Keratinocyte (primary cell): ENCODE measurements at places on chromosomes 3 and 15. TPM values are rescaled to one million over a fixed set of nuclear protein-coding genes. Genes with fewer than 3 reads are reported as not detected.

DNA sequence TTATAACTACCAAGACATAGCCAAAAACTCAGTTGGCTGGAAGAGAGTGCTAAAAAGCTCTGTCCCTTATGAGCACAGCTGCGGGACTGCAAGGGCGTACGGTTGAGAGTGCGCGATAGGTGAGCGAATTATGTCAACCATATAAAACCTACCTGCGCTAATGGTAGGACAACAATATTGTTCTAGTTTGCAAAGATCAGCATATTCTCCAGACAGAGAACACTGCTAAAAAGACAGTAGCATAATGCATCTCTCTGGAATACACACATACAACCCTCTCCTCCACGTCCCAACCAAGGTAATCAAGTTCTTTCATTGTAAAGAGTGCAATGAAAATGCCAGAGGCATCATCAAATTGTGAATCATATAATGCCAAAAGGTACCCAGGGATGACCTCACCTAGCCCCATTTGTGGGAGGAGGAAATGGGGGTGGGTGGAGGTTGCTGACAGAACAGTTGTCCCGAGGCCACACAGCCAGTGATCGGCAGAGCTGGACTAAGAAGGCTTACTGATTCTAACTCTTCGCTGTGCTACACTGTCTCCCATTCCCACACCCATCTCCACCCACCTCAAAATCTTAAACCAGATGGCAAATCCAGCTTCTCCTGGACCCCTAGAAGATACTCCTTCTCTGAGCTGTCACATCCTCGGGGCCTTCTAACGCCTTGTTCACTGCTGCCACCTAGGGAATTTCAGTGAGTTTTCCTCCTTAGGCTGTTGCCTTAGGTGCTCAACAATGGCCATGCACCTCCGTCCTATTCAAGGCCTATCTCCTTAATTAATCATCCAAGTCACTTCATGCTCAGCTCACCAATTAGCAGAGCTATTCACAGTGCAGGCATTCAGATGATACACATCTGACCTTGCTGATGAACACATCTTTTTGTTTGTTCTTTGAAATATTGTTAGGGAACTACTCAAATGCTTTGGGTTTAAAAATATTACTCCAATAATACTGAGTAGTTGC, 60.7 kb downstream of the RPL22L1 start:
- peak; percentile 77 for DNase-seq

GRCh38 chr3:50264383-50264963, 4.5 kb upstream of the SEMA3B start:
- DNase-seq, result no peak

APOD gene
- polyA plus RNA-seq, result not detected in 3 replicates

SLC35A5 gene
- 23.8 to 31.8 TPM (median 27.8 TPM) in 3 replicates for polyA plus RNA-seq

FEZF2 gene
- not detected in 3 replicates for polyA plus RNA-seq

GRCh38 chr3:167950212-167950611, 145.5 kb downstream of the GOLIM4 start:
- DNase-seq, result no peak

CD200R1 gene
- 0.97 to 1.9 TPM (median 1.6 TPM) in 3 replicates for polyA plus RNA-seq

LOXL1 gene
- 8.8 to 14.8 TPM (median 9.2 TPM) in 3 replicates for polyA plus RNA-seq

DNA sequence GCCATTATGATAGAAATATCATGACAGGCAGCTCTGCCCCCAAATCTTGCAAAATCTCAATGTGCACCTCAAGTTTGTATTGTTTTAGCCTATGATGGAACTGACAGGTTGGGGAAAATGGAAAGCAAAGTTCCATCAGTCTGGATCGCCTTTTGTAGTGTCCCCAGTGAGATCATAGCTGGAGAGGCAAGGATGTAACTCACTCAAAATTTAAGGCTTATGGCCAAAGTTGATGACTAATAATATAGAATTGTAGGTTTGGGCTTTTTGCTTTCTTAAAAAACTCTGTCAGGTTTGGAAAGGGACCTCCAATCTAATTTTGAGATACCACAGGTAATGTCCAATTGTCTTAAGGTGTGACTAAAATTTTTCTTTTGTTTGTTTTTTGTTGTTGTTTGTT, 1.4 kb upstream of the ACP3 start:
- no peak for DNase-seq

TP63 gene
- 183 to 225 TPM (median 214 TPM) in 3 replicates for polyA plus RNA-seq

- peak; percentile 2 for DNase-seq
Measured at GRCh38 chr3:67083277-67083676, 85.2 kb downstream of the KBTBD8 start.

DGKG gene
- polyA plus RNA-seq, result 0.04 to 0.52 TPM (median 0.22 TPM) in 3 replicates

P2RY1 gene
- 0.45 to 1.1 TPM (median 1.1 TPM) in 3 replicates for polyA plus RNA-seq

DNA sequence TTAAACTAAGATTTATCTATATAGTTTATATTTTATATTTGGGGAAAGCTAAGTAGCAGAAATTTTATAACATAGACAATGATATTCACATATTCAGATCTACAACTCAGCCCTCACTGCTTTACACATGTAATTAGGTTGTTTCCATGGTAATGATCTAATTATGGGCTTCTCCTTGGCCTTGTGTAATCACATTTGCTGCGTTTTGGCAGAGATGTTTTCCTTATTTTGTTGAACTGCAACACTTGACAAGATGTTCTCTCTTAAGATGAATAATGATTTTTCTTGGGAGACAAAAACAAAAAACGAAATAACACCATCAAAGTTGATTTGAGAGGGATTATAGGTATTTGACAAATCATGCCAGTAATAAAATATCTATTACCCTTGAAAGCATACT, 635.6 kb upstream of the TBL1XR1 start:
- DNase-seq, result no peak

DNA sequence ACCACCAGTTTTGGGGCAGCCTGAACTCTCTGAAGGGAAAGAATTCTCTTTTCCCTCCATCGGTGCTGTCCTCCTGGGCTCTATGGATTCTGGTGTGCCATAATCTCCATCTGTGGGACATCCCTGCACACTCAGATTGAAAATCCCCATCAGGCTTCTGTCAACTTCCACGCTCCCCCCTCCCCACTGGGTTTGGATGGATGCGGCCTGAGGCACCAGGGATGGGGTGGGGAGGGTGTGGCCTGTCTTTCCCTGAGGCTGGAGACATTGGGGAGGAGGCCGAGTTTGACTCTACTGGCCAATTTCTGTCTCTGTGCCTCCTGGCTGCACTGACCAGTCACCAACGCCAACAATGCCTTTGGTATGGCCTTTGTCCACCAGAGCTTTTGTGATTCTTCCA, 16.3 kb upstream of the FBLN2 start:
- no peak for DNase-seq

DNA sequence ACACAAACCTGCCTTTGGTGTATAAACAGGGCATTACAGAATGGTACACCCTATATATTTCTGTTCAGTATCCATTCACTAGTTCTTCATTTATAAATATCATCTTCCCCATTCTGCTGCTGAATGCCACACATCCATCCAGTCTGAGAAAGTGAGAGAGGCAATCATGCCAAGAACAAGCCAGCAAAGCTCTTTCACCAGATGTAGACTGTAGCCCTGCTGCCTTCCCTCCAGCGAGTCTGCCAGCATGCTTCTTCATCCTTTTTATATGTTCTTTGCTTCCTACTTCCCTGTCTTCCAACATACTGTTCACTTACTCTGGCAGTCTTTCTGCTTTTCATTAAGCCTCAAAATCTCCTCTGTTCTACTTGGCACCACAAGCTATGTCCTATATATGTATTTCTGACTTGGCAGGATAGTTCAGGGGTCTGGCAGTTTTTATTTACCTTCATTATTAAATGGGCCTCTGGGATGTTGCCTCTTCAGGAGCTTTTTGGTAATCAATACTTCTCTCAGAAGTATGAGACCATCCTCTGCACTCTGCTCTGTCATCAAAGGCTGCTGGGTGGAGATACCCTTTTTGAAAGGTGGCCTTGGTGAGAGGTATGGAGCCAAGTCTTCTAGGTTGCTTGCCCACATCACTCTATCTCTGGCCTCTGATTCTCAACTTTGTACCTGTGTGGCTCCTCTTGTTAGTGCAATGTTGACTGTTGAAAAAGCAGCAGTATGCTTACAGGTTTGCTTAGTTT, 48.6 kb downstream of the CHP1 start:
- no peak for DNase-seq

DNA sequence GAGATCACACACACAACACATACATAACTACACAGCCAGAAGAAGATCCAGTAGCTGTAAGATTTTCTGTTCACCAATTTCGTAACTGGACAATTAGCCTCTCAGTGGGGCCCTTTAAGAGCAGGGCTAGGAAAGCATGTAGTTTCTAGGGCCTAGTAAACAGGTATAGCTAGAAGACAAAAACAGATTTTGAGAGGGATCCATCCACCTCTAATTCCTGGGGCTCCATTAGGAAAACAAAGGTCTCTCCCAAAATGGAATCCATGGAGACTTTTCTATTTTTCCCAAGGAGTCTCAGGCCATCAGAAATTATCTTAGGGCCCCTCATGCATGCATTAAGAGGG, 10.5 kb downstream of the KIF15 start:
- no peak for DNase-seq

- no peak for DNase-seq
Measured at GRCh38 chr3:121979246-121979645, 42.8 kb downstream of the ILDR1 start.

GRCh38 chr3:13665582-13666226, 116.8 kb downstream of the FBLN2 start:
- no peak for DNase-seq

SOX14 gene
- not detected in 3 replicates for polyA plus RNA-seq

DNA sequence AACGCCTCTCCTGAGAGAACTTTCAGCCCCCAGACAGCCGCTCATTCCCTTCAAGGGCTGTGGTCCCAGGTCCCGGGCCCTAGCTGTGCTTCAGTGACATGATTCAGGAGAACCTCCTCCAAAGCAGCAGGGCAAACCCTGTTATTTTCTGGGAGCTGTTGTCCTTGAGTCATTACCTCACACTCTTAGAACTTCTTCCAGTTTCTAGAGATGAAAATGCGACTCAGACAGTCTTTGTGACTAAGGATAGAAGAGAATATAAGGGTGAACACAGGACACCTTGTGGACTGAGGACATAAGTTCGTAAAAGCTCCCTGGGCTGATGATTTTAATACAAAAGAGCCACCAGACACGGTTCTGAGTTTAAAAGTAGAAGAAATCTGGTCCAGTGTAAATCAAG, 203.8 kb downstream of the RORA start:
- no peak for DNase-seq

DNA sequence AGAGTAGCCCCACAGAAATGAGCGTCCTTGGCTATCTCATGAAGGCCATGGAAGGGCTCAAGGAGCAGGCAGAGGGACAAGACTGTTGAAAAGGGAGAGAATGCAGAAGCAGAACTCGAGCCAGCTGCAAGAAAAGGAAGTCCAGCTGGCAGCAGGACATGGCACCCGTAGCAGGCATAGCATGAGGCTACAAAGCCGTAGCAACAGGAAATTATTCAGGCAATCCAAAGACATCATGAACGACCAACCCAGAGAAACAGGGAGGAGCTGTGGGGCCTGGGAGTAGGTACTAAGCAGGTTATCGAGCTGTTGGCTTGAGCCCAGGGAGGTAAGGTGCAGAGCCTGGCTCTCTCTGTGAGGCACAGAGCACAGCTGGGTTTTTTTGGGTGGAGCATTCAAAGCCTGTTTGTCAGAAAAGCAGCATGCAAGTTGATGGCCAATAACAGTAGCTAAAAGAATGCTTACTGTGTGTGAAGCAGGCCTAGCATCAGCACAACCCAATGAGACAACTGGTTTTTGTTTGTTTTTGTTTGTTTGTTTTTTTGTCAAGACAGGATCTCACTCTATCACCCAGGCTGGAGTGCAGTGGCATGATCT, 144.0 kb upstream of the SMAD3 start:
- DNase-seq, result no peak

- no peak for DNase-seq
Measured at GRCh38 chr15:73485372-73485771, 42.4 kb downstream of the REC114 start.

ADAMTS7 gene
- 0.13 to 0.68 TPM (median 0.24 TPM) in 3 replicates for polyA plus RNA-seq

GRCh38 chr3:22620498-22620897, 582.6 kb upstream of the UBE2E2 start:
- DNase-seq, result no peak

GRCh38 chr3:32951410-32951811, at the start of gene CCR4:
Gene CCR4 (plus strand): TSS chr3:32951644. CDS start chr3:32953423, 1,779 bp downstream.
- no peak for DNase-seq

GRCh38 chr15:88805031-88805780, 2.0 kb downstream of the ACAN start:
- no peak for DNase-seq

GRCh38 chr3:107545680-107546120, 22.9 kb downstream of the BBX start:
- no peak for DNase-seq

DNA sequence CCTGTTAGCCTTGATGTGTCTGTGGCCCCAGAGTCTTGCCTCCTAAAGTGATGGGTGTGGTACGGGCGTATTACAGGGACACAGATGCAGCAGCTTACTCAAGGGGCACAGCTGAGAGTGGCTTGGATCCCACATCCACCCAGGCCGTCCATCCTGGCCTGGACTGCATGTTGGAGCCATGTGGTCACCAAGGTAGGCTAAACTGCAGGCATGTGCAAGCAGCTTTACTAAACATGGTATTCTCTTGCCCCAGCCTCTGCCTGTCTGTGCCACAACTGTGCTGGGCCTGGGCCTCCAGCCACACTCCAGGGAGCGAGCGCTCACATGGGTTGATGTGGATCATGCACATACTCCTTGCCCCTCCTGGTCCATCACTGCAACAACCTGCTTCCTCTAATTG, 6.1 kb upstream of the GPR62 start:
- DNase-seq, result no peak

NLGN1 gene
- polyA plus RNA-seq, result 0.10 TPM in 1 of 3 replicates, not detected in the others

DNA sequence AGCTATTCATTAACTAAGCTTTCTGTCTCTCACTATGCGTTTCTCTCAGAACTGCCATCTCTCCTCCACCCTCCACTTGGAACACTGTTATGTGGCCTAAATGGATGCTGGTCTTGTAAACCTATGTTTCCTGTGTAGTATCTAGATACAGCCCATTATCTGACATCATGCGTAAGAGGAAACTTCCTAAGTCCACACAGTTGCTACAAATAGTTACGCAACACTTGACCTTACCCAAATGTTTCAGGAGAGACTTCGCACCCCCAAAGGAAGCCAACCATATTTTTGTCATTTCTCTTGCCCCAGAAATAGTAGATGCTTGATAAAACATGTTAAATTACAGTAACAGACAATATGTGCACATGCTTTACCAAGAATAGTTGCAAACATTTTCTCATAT, 87.2 kb upstream of the TPRG1 start:
- no peak for DNase-seq

DNA sequence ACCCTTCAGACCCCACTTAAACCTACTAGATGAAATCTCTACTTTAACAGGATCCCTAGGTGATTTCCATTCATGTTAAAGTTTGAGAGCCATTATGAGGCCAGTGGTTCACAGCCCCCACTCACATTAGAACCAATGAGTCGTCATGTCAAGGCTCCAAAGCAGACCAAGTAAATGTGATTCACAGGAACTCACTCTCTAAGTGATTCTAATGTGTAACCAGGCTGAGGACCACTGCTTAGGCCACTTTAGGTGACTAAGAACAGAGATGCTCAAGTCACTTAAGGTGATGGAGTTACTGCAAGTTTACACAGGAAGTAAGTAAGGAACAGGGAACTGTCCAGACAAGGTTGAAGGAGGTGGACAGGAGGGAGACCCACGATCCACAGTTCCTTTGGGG, 7.7 kb downstream of the GALNT15 start:
- DNase-seq, result no peak

CD200 gene
- polyA plus RNA-seq, result 0.05 to 0.14 TPM (median 0.07 TPM) in 3 replicates
